ENCODE measurements at places on chromosomes 4 and X.
A peak's percentile ranks its signal among the peaks of the same experiment; 100 is the strongest.

DNA sequence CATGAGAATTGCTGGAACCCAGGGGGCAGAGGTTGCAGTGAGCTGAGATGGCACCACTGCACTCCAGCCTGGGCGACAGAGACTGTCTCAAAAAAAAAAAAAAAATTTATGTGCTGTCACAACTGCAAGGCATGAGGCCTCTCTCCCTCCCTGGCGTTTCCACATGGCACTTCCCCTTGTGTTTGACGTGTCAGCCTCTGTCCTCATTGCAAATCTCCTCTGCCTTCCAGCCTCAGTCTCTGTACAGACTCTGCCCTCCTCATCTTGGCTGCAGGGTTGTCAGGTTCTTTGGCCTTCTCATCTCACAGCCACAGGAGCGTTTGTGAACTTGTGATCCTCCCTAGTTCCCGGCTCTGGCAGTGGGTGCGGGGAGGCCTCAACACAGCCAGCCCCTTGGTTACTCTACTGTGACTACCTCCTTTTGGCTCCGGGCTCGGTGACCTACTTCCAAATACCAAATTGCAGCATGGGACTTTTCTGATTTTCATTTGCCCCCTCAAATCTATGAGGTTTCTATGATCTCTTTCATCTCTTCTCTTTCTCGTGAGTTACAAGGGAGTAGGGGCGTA lies 250.0 kb downstream of the CBR4 start:
- no peak for DNase-seq

- DNase-seq: no peak
Observed at GRCh38 chr4:79466621-79467020, 58.6 kb upstream of the GK2 start.

GRCh38 chr4:42703813-42704212 lies 46.9 kb upstream of the ATP8A1 start:
- no peak for DNase-seq

DNA sequence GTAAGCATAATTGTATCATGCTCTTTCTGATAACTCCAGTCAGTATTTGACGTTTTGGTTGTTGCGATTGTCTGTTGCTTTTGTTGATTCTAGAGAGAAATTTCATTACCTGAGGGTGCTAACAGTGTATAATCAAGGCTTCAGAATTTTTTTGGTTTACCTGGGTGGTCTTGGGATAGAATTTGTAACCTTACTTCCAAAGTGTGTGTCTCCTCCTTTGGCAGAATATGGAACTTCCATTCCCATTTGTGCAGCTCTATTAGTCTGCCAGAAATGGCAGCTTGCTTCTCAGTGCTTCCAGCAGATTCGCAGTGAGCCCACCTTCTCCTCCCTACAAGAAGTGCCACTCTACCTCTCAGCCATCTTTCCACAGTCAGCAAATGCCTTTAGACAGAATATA lies 5.3 kb downstream of the COPS4 start:
- DNase-seq: no peak

DNA sequence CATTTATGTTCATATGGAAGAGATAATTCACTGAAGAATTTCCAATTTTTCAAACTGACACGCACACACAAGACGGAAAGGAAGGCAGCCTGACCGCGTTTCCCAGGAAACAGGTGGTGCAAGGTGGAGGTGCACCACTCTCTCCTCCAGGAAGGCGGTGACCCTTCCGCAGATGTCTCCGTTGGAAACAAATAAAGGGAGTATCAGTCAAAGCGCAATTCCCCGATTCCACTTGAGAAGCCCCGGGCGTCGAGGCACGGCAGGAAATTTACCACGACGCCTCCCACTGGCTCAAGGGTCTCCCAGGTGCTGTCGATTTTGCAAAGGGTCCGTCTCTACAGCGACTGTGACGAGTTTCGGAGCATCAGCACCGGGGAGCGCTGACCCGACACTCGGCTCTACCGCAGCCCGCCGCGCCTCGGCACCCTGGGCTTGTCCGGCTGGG lies 770 bp upstream of the TIGD2 start:
- DNase-seq: no peak

DNA sequence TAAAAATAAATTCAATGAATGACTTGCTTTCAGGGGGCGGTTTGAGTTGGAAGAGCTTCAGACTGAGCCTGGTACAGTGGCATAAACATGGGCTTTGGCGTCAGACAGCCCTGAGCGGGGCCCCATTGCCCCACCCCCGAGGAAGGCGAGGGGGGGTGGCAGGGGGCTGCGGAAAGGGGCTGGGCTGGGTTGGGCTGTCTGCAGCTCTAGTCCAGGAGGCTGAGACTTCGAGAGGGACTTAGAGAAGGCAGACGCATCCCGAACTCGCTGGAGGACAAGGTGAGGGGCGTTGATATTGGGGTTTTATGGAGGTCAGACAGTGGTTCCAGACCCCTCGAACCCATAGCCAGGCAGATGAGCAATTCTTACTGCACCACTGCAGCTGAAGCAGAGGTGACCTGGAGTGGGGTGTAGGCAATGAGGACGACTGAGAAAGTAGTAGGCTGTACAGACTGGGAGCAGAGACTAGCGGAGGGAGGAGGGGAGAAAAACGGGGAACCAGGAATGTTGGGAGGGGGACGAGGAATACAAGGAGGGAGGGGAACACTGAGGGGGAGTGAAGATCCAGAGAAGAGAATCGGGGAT lies at the start of gene MAGED2:
TSS of gene MAGED2 (plus strand) at position 222 of the 585 bp plus-strand sequence. CDS start 1,587 bp downstream, outside the sequence.
- DNase-seq: no peak

GRCh38 chr4:113394730-113395530 lies 345.5 kb downstream of the ANK2 start:
- peak; percentile 81 for DNase-seq

- DNase-seq: no peak
Observed at GRCh38 chr4:122879001-122879400, 43.4 kb downstream of the NUDT6 start.

DNA sequence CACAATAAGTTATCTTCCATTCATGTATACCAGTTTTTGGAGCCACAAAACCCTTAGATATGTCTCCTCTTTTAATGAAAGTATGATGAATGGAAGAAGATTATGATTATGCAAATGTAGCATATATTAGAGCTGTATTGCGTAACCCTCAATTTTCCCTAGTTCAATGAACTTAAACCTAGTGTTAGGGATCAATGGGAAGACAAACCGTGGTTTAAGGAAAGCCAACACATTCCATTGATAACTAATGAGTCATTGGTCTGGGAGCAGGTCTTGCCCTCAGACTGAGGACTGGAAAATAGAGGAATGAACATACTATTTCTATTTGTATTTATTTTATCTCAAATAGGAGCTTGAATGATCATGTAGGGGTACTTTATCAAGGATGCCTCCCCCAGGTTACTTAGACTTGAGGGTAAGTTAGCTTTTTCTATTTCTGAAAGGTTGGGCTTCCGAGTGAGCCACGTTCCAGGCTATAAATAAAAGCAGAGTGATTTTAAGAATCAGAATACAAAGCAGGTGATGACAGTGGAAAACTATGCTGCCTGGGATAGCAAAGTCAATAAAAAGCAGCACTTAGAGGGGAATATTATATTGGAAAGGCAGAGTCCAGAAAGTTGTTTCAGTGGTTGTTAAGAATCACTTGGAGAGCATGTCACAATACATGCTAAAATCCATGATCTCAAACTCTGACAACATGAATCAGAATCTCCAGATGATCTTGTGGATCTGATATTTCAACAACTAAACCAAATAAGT lies 356.0 kb downstream of the ADAM29 start:
- DNase-seq: no peak

GRCh38 chr4:140222171-140222570 lies 68.2 kb upstream of the MAML3 start:
- DNase-seq: peak; percentile 65

DNA sequence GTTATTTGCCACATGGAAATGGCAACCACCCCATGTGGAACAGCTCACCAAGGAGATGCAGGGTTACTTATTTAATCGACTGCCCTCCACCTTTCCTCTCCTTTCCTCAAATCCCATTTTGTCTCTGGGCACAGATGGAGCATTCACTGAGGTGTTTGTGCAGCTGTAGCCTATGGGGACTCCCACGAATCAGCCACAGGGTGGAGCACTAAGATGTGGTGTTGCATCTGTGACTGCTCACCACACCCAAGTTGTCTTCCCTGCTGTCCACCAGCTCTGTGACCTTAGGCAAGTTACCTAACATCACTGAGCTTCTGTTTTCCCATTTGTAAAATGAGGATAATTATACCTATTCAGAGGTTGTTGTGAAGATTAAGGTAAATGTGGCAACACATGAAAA lies 252.4 kb upstream of the CPEB2 start:
- peak; percentile 31 for DNase-seq

DNA sequence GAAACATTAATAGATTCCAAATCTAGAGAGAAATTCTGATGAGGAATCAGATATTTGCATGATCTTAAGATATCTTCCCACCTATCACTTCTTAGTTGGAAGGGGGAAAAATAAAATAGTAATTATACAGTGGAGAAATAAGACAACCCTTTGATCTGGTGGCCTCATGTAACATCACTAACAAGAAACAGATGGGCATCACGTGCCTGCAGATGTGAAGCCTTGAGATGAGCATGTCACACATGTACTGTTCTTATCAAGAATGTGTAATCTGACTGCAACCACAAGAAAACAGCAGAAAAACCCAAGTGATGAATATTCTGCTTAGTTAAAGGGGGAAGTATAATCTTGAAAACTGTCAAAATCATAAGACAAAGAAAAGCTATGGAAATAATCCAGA lies 31.4 kb upstream of the NKX6-1 start:
- DNase-seq: peak; percentile 61

DNA sequence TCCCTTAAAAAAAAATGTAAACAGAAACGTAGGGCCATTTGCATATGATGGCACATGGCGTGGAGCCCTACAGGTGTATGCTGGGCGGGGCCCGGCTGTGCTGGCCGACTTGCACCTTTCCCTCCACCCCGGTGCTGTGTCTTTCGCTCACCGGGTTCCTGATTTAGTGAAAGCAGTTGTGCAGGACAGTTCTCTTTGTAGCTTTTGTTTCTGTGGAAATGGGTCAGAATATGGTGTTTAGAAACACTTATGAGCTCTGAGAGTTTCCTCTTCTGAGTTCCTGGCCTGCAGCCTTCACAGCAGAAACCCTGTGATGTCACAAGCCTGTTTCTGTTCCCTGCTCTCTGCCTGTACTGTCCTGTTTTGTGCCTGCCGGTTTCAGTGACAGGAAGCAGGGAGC lies 22.5 kb upstream of the MSANTD1 start:
- DNase-seq: no peak

GRCh38 chrX:109843963-109844751 lies 111.1 kb upstream of the ACSL4 start:
- DNase-seq: no peak

DNA sequence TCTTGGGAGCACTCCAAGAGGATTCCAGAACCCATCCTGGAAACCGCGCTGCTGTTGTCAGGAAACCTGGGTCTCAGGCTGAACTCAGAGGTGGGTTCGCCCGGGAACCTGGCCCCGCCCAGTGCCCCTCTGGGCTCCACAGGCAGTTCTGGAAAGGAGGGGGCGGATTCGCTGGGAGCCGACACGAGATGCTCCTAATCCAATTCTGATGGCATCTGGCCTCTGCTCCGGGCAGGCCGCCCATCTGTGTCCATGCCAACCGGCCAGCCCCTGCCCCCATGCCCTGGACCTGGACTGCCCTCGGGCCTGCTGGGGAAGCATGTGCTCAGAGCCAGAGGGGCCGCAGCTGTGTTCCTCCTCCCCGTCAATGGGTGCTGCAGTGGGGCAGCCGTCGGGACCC lies 21.0 kb downstream of the ATP2B3 start:
- DNase-seq: no peak

GRCh38 chr4:166658585-166658984 lies 575.7 kb downstream of the SPOCK3 start:
- DNase-seq: no peak

DNA sequence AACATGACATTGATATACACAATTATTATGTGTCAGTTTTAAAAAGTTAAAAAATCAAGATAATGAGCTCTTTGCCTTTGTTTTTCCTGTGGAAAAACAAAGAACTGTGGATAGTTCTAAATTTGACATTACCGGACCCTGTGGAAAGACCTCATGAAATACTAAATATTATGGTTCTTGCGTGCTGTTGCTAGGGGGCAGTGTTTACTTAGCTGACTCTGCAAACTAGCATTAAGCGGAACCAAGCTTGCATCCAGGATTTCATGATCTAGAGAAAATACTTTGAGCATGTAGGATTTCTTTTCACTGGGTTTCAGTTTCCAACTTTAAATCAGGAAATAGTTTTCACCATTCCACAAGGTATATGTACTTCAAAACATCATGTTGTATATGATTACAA lies 33.6 kb downstream of the CLCN4 start:
- DNase-seq: peak; percentile 69

GRCh38 chr4:8777320-8778196 lies 94.1 kb downstream of the HMX1 start:
- DNase-seq: no peak

DNA sequence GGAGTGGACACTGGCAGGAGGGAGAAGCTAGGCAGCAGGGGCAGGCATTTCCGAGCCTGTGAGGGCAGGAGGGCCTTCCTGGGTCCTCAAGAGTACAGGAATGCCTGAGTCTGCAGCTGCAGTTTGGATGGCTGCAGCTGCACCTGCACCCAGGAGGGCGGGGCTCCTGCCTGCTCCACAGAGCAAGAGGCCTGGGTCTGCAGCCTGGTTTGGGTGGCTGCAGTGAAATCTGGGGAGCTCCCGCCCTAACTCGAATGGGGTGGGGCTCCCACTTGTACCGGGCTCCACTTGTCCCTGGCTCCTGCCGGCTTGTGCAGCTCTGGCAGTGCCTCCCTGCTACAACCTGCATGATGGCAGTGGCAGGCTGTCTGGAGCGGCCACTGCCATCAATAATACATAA lies 436.0 kb downstream of the ARHGAP24 start:
- DNase-seq: no peak

DNA sequence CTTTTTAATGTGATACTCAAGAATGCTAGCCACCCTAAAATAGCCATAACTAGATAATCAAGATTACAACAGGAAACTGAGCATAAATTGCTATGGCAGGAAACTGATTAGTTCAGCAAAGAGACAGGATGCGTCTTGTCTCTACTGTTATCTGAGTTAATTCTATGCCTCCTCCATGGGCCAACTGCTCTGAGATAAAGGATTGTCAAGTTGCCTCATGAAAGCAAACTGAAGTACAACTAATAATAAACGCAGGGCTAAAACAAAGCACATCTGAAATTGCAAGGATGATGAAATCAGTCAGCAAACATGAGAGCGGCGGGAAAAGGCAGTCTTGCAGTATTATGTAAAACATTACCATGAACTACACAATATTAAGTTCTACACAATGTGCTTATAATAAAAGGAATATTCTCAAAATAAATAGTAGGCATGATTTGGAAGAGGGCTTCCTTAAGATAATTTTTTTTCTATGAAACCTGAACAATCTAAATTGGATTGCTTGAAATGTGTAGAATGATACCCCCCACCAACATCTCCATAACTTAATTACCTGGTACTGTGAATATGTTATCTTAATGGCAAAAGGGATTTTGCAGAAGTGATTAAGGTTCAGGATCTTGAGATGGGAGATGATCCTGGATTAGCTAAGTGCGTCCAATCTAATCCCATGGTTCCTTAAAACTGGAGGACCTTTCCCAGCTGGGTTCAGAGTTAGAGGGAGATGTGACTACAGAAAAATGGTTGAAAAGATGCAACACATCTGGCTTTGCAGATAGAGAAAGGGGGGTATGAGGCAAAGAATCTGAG lies 65.9 kb downstream of the ANTXR2 start:
- DNase-seq: peak; percentile 54

Measured in brain microvascular endothelial cell (primary cell).